Stimulated activated CD8-positive, alpha-beta memory T cell treated with anti-CD3 and anti-CD28 coated beads, Interleukin-15, amount 100 ng/mL, for 24 hours (primary cell): ENCODE measurements at places on chromosomes 11 and 22.

GRCh38 chr11:122813176-122813893 is 25.0 kb upstream of the CRTAM start:
- no peak for DNase-seq

- no peak for DNase-seq
Measured at GRCh38 chr22:22893077-22893805, 5.6 kb downstream of the IGLL5 start.

DNA sequence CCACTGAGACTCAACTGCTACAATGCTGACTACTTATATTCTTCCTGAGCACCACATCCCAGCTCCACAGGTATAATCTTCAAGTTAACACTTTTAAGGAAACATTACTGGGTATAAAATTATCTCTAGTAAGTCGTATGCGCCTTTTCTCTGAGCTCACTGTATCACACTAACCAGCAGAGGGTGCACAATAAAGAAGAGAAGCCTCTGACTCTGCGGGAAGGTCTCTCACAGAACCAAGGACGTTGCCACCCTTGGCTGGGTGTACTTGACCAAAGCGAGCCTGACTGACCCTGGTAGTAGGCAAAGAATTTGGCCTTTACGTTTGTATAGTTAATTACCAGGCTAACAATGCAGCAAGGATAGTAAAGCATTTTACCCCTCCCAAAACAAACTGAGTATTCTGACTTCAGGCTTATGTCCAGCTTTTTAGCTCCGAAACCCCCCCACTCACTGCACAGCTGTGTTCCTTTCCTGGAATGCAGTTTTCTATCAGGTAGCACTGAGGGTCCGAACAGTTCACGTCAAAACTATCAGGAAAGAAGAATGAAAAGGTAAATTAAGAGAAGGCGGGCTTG is at the start of gene BTBD18:
Gene BTBD18, minus strand, starts transcription at position 144 of the 578 bp plus-strand sequence. CDS start 631 bp downstream, outside the sequence.
- DNase-seq: no peak

DNA sequence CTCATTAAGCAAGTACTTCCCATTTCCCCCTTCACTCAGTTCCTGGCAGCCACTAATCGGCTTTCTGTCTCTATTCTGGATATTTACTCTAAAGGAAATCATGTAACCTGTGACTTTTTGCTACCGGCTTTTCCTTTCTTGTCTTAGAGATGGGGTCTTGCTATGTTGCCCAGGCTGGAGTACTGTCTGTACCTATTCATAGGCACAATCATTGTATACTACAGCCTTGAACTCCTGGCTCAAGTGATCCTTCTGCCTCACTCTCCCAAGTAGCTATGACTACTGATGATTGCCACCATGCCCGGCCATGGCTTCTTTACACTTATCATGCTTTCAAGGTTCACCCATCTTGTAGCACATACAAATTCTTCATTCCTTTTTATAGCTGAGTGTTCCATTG is 12.4 kb downstream of the SLC25A17 start:
- no peak for DNase-seq

DNA sequence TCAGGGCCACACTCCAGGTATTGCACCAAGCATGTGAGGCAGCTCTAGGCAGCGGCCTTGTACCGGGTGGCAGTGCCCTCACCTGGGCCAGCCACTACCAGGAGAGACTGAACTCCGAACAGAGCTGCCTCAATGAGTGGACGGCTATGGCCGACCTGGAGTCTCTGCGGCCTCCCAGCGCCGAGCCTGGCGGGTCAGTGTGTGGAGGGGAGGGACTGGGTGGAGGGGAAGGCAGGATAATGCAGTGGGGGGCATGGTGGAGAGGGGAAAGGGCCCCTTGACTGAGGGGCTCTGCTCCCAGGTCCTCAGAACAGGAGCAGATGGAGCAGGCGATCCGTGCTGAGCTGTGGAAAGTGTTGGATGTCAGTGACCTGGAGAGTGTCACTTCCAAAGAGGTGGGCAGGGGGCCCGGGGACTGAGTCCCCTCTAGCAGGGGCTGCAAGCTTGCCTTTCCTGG is 4.2 kb downstream of the SSH3 start:
- no peak for DNase-seq

DNA sequence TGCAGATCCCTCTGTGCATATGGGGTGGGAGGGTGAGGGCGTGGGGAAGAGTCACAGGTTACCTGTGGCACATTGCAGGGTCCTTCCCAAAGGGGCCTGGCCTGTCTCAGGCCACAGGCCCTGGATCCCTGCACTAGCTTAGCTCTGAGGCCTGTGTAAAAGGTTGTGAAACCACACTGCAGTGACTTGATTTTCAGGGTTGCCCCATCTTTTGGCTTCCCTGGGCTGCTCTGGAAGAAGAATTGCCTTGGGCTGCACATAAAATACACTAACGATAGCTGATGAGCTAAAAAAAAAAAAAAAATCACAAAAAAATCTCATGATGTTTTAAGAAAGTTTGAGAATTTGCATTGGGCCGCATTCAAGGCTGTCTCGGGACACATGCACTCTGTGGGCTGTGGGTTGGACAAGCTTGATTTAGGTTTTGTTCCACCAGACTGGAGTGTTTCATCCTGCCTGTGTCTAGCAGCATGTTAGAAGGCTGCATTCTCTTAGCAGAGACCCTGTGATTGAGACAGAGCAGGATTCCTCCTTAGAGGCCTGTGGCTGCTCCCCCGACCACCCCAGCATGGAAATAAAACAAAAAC is 35.9 kb upstream of the TREH start:
- DNase-seq: no peak

DNA sequence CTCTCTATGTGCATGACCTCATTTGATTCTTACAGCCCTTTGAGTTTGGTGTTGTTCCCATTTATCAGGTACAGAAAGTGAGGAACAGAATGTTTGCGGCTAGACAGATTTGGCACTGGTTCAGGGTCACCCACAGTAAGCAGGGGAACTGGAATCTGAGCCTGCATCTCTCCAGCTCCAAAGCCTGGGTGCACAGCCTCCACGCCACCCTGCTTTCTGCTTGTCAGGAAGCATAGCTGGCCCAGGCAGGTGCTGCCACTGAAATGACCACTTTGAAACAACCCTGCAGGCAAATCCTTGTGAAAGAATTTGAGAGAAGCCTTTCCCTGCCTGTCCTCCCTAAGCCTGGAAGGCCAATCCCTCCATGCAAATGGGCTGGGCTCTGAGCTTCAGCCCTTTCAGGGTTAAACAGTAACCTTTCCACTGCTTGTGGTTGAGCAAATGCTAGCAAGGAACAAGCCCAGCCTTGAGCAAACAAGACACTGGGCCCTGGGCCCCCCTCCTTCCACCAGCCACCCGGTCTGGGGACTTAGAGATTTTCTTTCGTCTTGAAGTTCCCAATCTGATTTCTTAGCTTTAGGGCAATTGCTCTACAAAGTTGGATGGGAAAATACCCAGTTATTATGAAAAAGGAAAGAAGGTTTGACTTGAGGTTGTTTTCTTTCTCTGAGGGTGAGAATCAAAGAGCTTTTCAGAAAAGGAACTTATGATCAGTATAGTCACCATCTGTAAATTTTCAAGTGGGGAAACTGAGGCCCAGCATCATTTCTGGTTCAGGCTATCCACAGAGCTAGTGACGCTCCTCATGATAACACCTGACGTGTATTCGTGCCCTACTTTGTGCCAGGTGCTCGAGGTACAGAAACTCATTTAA is 19.4 kb downstream of the EHF start:
- no peak for DNase-seq
